Activated CD4-positive, alpha-beta T cell treated with anti-CD3 and anti-CD28 coated beads for 4 hours (primary cell): ENCODE measurements at places on chromosomes 2 and 18.
A peak's percentile ranks its signal among the peaks of the same experiment; 100 is the strongest.

DNA sequence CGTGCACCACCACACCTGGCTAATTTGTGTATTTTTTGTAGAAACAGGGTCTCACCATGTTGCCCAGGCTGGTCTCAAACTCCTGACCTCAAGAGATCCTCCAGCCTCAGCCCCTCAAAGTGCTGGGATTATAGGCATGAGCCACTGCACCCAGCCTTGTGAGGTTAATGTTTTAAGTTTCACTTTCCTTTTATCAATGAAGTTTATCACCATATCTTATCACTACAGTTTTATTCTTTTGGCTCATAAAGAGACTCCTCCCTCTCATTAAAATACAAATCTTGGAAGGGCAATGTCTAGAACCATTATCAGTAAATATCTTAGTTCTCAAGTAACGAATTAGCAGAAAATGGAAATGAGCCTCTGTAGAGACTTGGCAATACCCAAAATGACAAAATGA is 173.8 kb downstream of the BCL11A start:
- DNase-seq = no peak

DNA sequence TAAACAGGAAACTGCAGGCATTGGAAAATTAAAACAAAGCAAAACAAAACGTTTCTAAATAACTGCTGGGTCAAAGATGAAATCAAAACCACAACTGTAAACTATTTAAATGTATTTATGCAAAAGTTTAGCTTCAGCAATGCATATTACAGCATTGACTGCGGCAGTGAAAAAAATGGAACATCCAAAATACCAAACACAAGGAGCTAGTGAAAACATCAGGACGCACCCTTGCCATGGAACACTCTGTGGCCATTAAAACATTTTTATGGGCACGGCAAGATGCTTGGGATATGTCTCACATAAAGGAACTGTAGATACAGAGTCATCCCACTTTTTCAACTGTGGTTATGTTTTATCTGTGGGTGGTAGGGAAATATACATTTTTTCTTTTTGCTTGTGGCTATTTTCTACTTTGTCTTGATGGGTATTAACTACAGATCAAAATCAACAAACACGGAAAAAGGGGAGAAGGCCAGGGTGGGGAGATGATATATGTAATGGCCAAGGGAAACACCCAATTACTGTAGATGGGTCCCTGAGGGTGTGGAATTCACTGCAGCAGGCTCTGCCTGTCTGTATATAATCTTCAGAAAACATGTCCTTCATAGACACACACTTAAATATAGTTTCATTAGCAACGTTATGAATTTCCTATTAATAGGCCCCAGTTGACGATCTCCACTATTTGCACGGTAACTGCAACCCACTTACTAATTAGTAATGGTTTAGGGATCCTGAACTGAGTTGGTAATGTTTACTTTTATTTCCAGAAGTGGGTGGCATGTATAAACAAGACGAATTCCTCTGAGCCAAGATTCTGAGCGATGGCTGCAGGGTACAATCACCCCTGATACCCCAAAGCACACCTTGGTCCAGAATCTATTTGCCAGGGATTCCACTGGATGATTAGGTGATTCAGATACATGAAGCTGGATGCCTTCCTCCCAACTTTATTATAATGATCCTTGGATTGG is 110.5 kb downstream of the ACKR3 start:
- DNase-seq = no peak

DNA sequence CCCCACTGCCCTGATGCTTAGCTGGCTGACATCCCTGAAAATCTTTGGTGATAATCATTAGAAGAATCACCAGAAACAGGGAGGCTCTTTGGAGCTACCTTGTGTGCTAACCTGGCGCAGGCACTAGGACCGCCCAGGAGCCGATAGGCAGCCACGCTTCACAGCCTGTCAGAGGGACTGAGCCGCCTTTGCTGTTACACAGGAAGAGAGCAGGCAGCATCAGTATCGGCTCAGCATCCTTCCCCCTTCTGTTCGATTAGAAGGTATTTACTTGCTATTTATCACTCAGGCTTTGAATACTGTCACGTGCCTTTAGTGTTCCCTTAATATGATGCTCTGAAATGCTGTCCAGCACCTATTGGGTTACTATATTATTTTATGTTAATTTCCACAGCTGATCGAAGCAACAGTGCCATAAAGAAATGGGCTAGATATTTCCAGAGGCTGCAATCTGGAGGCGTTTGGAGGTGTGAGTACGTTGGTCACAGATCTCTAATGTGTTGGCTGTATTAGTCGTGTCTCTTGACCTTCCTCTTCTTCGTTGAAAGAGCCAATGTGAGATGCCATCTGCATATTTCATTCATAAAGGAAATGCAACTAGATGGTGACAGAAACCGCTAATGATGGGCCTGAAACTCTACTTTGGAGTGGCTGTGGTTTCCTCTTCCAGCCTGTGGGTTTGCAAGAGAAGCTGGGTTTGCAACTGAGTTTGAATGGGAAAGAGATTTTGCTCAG is 110.4 kb upstream of the RAB27B start:
- peak; percentile 19 for DNase-seq

DNA sequence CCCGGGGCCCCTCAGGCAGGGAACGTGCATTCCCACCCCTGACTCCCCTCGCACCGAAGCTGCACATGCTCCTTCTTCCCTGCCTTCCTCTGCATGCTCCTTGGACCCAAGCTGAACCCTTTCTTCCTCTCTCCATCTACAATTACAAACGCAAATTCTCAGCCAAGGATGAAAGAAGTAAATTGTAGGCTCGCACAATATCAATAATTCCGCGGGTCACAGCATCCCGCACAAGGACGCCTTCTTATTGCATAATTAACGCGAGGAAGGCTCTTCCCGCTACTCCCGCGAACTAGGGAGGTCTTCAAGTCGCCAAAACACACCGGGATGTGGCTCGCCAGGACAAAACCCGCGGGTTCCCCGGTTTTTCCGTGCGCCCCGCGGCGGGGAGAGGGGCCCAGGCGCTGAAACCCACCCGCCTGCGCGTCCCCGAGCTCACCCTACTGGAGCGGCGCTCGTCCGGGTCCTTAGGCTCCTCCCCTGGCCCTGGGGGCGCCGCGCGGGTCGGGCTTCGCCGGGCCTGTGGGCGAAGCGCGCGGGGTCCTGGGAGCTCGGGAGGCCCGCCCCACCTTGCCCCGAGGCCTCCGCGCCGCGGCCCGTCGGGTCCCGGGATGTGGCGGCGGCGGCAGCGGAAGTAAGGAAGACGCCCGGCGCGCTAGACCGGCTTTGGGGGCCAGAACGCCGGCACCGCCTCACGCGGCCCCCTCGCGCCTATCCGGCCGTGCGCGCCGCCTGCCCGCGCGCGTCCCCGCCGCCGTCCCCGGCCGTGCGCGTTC is at the start of gene CHST10:
Gene CHST10 (minus strand): TSS at position 734 of the 776 bp plus-strand sequence. CDS start 10,993 bp downstream, outside the sequence.
- DNase-seq = peak; percentile 54

GRCh38 chr2:207073412-207073800 is 92.3 kb downstream of the KLF7 start:
- no peak for DNase-seq

DNA sequence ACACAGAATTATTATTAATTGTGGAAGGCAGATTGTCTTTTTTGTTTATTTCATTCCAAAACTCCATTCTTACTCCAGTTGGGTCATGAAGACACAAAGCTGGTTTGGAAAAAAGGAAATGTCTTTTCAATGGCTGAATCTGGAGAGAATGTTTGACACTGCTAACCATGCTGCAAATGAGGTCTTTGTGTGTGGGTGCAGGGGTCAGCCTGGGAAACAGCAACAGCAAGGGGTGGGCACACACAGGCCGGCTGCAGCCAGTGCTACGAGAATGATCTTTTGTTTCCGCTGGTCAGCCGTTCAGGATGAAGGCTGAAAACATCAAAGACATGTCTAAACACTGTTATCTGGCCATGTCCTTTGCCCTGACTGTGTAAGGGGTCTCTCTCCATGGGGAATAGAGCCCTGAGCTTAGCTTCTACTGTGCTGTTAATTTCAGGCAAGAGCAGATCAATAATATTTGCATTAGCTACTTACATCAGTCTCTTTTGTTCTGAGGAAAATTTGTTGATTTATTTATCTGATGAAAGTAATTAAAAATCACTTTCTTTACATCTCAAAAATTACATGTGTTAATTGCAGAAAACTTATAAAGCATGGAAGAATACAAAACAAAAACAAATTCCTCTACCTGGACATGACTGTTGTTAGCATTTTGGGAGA is 33.3 kb upstream of the E2F6 start:
- no peak for DNase-seq

GRCh38 chr2:241334813-241335212 is 19.1 kb downstream of the SEPTIN2 start:
- no peak for DNase-seq

GRCh38 chr2:174020926-174021662 is 55.9 kb upstream of the SP3 start:
- DNase-seq = no peak

DNA sequence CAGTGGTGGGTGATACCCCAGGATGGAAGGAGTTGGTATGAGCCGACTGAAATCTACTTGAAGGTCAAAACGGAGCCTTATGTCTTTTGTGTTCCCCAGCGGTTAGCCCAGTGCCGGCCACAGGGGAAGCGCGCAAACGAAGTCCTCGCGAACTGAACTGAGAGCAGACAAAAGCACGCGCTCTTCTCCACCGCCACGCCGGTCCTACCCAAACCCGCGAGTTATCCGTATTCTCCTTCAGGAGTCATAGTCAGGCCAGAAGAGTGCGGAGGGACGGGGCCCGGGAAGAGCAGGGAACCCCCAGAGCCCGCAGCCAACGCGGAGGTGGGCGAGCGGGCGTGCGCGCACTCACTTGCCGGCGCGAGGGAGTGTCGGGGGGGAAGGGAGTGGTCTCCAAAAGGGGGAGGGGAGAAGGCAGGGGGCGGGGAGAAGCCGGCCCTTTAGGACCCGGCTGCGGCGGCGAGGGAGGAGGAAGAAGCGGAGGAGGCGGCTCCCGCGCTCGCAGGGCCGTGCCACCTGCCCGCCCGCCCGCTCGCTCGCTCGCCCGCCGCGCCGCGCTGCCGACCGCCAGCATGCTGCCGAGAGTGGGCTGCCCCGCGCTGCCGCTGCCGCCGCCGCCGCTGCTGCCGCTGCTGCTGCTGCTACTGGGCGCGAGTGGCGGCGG is at the start of gene IGFBP2:
Gene IGFBP2 (plus strand): TSS at position 469 of the 664 bp plus-strand sequence. CDS start 104 bp downstream, at position 573.
- DNase-seq = no peak

GRCh38 chr2:33411765-33412164 is 64.7 kb upstream of the RASGRP3 start:
- DNase-seq = no peak

GRCh38 chr2:221554769-221555493 is 17.2 kb downstream of the EPHA4 start:
- DNase-seq = no peak

DNA sequence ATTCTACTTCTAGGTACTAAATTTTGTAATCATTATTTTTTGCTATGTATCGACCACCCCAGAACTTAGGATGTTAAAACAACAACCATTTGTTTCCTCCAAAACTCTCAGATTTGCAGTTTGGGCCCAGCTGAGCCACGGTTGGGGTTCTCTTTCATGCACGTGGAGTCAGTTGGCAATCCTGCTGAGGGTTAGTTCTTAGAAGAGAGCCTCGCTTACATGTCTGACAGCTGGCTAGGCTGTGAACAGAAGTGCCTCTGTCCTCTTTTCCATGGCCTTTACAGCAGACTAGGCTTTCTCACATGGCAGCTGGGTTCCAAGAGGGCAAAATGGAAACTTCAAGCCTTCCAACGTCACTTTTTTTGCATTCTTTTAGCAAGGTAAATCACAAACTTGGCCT is 9.3 kb upstream of the RGPD4 start:
- no peak for DNase-seq

GRCh38 chr18:27276886-27277285 is 91.8 kb upstream of the CHST9 start:
- DNase-seq = no peak

- no peak for DNase-seq
Observed at GRCh38 chr18:78979056-78979729, 425 bp upstream of the SALL3 start.

- DNase-seq = no peak
Observed at GRCh38 chr2:145572238-145572637, 1052.3 kb upstream of the ZEB2 start.

DNA sequence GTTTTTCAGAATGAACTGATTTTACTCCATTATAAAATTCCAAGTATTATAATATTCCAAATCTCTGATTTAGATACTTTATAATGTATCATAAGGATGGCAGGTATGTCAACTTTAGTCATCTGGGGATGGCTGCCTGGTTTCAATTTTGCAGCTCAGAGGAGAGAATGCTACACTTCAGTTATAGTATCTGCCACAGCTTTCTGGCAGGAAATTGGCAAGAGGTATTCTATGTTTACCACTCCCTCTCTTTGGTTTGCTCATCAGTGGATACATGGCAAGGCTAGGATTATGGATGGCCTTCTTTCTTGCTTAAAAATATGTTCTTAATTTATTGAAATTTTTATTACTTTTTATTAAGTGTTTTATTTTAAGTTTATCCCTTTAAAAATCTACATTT is 67.0 kb upstream of the TNFRSF11A start:
- no peak for DNase-seq

- no peak for DNase-seq
Observed at GRCh38 chr18:49610022-49610445, 48.2 kb downstream of the LIPG start.
